HFF-Myc (cell line): ENCODE measurements at places on chromosomes 2 and 18.

- DNase-seq = no peak
Observed at GRCh38 chr18:79796016-79796415, 1.7 kb upstream of the KCNG2 start.

- no peak for DNase-seq
Observed at GRCh38 chr18:51134721-51135120, 62.8 kb downstream of the MEX3C start.

GRCh38 chr2:51628917-51629316 lies 597.0 kb upstream of the NRXN1 start:
- no peak for DNase-seq

DNA sequence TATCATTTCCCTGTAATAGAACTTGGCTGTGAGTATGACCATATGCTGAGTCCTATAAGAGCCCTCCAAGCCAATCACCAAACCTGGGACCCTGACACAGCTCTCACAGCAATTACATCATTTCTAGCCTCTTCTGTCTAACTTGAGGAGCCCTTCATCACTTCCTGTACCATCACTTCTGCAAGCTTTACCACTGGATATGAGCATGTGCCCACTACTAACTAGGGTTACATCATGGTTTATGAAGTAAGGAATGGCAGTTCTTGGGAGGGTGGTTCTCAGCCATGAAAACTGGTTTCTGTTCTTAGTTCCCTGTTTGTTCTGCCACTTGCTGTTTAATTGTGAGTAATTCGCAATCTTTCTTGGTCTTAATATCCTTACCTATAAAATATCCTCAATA lies 31.0 kb upstream of the EPB41L3 start:
- no peak for DNase-seq

- no peak for DNase-seq
Observed at GRCh38 chr2:140344838-140345237, 1564.6 kb upstream of the NXPH2 start.

- no peak for DNase-seq
Observed at GRCh38 chr18:55998071-55998522, 410.1 kb upstream of the TCF4 start.

DNA sequence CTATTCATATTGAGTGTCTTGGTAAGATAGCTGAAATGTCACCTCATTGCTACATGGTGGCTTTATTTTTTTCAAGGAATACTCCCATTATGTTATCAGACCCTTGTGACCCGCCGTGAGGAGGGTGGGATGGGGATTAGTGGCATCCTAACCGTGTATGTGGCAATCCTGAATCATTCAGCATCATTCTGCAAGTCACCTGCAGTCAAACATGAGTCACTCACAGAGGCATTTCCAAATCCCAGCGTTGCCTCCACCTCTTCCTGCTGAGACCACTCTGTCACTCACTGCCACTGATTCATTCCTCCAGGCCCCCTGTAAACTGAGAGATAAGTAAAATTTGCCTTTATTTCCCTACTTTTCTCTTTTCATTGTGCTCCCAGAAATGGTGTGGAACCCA lies 307.4 kb upstream of the KLHL29 start:
- DNase-seq = no peak

- no peak for DNase-seq
Observed at GRCh38 chr2:73972846-73973245, 11.9 kb upstream of the TET3 start.

DNA sequence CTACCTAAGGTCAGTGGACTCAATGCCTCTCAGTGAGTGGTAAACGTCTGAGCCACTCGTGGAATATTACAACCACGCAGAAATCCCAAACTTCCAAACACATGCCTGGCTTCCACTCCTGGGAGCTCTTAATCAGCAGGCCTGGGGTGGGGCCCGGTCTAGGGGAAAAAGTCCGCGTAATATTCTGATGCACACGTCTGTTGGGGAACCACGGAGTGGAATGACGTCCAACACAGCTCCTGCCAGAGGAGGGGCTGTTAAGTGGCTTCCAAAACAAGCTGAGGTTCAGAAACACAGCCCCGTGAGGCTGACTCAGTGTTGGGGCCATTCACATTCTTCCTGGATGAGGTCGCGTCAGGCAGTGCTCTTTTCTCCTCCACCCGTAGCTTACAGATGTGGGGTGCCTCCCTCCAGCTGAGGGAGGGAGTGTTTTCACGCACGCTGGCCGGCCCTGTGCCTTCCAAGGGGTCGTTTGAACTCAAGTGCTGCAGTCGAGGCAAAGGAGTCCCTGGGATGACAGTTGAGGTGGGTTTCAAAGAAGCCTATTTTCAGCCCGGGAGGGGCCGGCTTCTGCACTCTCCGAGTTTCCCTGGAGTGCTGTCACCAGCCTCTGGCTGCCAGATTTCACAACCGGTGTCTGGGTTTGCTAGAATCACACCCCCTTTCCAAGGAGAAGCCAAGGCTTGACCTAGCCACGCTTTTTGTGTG lies 73.1 kb downstream of the ACKR3 start:
- peak; percentile 80 for DNase-seq

DNA sequence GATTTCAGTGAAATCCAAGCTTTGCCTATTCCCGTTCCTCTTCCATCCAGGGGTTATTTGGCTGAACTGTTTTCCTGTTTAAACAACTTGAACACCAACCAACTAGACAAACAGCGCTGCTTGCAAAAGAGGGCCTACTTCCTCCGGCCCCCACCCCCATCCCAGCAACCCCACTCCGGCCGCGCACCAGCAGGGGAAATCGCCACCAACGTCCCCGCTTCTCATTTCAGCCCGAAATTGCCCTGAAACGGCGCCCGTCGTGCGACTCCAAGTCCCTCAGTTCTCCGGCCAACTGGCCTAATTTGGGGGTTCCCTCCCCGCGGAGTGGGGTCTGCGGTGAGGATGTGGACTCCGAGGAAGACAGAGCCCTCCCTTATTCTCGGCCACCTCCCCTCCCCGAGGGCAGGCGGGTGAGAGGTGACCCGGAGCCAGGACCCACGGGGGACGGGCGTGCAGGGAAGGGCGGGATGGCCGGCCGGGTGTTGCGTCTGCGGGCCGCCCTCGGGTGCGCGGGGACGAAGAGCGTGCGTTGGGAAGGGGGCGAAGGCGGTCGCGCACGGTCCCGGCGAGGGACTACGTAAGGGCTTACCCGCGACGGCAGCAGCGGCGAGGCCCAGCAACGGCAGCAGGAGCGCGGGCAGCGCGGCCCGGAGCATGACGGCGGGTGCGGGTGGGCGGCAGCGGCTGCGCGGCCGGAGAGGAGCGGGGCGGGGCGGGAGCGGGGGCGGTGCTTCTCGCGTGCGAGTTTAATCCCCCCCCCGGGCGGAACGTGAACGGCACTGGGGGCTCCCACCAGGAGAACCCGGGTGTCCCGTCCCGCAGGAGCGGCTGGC lies at the start of gene CD302:
CD302 (minus strand) TSS at position 666 of the 833 bp plus-strand sequence; CDS start at position 656, 10 bp downstream.
- no peak for DNase-seq

- DNase-seq = no peak
Observed at GRCh38 chr2:196278491-196278911, 107.1 kb upstream of the STK17B start.

GRCh38 chr18:70683263-70683662 lies 394.4 kb downstream of the SOCS6 start:
- no peak for DNase-seq

- DNase-seq = no peak
Observed at GRCh38 chr2:9539531-9539930, 16.1 kb downstream of the ADAM17 start.

- no peak for DNase-seq
Observed at GRCh38 chr2:102236132-102236531, 49.3 kb downstream of the IL1RL2 start.

DNA sequence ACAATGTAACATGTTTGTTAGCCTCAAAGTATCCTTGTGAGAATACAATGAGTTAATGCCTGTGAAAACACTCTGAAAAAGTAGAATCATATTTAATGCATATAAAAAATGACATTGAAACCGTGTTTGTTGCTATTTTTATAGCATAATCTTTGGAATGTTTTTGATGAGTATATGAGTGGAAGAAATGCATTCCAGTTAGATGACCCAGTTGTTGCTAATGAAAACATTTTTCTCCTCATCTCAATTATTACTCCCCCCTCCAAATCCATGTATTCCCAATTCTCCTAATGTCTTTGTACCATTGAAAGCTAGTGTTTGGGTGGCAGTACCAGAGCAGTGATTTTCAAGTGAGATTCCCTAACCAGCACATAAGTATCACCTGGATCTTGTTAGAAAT lies 67.1 kb upstream of the DSEL start:
- no peak for DNase-seq

GRCh38 chr2:132636346-132636745 lies 33.7 kb downstream of the LYPD1 start:
- no peak for DNase-seq

- DNase-seq = no peak
Observed at GRCh38 chr18:9746958-9747357, 38.9 kb downstream of the RAB31 start.

GRCh38 chr18:8106603-8107002 lies 502.6 kb upstream of the RAB12 start:
- DNase-seq = no peak

GRCh38 chr2:238240757-238241711 lies 1.2 kb upstream of the HES6 start:
- DNase-seq = no peak

DNA sequence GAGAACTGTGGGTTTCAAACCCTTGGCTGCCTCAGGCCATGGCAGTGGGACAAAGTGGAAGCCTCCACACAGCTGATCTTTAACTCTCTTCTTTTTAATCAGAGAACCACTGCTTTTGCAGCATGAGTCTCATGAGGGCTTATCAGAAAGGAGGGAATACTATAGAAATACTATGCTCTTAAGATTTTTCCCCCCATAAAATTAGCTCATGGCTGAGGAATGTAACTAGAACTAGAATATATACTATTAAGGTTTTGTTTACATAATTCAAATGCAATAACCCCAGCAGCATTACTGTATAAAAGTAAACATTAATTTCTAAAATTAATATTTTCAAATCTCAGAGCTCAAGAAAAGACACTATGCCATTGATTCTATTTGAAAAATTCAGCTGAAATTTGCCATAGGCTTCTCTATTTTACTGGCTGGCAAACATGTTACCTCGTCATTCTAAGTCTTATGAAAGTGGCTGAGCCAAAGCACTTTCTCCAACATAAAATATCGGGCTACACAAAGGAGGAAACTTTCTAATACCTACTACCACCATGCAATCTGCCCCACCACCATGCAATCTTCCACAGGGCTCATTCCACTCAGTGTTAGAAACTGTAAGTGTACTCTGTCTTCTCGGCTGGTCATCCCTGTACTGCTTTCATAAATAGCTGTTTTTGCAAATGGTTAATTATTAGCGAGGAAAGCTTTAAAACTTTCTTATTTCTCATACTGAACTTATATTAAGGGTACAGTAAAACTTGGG lies 42.5 kb downstream of the WDR35 start:
- no peak for DNase-seq

DNA sequence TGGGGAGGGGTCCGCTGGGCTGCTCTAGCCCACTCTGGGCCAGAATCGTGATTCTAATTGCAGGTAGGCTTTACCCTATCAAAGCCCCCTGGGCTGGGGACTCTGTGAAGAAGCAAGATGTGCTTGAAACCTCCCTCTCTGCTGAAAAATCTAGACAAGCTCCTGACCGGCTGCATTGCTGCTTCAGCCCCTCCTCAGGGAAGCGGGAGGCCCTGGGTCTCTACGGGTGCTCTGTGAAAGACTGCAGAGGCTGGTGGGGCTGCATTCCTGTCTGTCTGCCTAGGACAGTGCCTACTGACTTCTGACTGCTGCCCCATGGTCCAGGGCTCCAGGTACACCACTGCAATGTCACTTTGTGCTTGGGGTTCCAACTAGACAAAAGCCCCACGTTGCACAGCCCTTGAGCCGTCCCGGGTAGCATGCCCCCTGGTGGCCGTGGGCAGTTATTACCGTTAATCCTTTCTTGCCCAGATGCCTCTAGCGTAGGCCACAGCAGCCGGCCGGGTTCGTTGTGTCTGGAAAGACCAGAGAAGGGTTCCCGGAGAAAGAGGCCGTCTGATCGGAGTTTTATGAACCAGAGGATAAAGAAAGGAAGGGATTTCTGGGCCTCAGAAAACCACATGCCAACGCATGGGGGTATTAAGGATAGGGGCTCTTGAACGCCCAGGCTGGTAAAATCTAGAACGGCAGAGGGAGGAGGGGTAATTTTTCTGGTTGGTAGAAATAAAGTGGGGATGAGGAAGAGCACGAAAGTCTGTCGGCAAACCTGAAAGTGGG lies 15.9 kb upstream of the C1QL2 start:
- no peak for DNase-seq

GRCh38 chr2:34241905-34242762 lies 643.0 kb upstream of the FAM98A start:
- no peak for DNase-seq

DNA sequence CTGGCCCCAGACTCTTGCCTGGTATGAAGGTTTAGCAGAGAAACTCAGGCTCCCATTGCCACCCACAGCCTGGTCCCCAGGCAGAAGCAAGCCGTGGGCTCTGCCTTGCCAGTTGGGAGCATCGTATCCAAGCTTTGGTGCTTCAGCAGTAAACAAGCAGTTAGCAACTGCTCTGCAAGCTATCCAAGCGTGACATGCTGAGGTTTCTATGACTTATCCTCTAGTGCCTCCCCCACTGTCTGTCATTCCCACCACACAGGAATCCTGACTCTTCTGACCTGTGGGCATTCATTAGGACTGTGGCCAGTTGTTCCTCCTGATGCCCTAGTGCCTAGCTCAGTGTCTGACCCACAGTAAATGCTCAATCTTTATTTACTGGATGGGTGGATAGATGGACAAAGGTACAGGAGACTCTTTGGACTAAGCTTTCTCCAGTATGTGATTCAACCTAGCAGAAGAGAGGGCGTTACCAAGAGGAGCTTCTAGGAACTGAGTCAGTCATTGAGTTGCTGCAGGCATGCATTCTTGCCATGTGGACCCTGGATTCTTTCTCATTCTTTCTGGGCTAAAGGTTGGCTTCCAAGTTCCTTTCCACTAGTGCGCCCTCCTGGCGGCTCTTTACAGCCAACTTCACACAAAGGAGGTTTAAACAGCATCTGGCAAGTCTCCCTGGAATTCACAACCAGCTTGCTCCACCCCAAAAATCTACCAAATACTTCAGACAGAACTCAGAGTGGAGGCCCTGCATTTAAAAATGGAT lies 40.6 kb upstream of the MRPL19 start:
- peak; percentile 91 for DNase-seq

- no peak for DNase-seq
Observed at GRCh38 chr2:102832789-102833188, 71.0 kb downstream of the TMEM182 start.

GRCh38 chr2:221590861-221591365 lies 18.8 kb upstream of the EPHA4 start:
- no peak for DNase-seq

- DNase-seq = no peak
Observed at GRCh38 chr18:48767090-48767690, 183.6 kb downstream of the SMAD7 start.
